ENCODE measurements at places on chromosomes 3 and 15.

DNA sequence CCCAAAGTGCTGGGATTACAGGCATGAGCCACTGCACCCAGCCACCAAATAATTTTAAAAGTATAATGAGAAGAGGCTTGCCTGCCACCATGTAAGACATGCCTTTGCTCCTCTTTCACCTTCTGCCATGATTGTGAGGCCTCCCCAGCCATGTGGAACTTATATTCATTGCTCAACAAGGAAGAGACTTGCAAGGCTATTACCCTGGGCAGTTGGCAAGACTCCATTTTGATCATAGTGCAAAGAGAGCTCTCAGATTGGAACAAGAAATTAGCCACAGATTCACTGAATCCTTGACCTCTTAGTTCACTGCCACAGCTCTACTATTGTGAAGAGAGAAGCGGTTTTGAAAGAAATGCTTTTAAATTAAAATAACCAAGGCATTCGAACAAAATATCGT lies 6.1 kb downstream of the SCAP start:
- DNase-seq, result no peak

DNA sequence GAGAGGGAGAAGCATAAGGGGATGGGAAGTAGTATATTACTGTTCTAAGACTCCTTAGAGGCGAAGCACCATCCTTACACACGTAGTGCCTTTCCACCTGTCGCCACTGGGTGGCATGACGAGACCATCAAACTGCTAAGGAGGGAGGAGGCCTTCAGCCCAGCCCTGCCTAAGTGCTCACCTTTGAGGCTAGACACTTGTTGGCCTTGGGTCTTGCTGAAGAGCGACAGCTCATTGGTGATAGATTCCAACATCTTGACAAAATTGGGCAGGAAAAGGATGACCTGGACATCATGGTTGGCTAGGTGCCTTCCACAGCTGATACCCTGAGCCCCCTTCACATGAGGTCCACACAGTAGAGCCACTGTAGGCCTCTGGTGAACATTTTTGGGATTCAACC lies 19.6 kb downstream of the CLK3 start:
- DNase-seq, result peak; percentile 70

- DNase-seq, result no peak
Observed at GRCh38 chr3:178585454-178585853, 49.2 kb downstream of the KCNMB2 start.

GRCh38 chr3:170502297-170502696 lies 83.6 kb downstream of the SLC7A14 start:
- no peak for DNase-seq

DNA sequence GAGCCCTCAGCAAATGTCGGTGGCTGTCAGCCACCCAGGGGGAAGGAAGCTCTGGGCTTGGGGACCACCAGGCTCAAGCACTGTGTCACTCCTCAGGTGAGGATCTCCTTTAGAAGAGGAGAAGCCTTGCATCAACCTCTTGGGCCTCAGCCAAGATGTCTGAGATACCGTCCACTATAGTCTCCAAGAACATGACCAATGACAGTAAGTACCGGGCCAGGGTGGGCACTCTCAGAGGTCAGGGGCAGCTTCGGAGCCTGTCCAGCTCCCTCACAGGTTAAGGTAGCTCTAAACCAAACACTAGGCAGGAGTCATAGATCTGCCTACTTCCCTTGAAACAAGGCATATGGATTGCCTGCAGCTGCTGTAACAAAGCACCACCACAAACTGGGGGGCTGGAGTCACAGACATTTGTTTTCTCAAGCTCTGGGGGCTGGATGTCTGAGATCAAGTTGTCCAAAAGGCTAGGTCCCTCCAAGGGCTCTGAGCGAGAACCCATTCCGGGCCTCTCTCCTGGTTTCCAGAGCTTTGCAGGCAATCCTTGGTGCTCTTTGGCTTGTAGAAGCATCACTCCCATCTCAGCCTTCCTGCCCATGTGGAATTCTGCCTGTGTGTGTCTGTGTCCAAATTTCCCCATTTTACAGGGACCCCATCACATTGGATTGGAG lies 1.3 kb downstream of the CFAP100 start:
- DNase-seq, result no peak

- no peak for DNase-seq
Observed at GRCh38 chr3:9862391-9863057, 17.5 kb downstream of the CIDEC start.

DNA sequence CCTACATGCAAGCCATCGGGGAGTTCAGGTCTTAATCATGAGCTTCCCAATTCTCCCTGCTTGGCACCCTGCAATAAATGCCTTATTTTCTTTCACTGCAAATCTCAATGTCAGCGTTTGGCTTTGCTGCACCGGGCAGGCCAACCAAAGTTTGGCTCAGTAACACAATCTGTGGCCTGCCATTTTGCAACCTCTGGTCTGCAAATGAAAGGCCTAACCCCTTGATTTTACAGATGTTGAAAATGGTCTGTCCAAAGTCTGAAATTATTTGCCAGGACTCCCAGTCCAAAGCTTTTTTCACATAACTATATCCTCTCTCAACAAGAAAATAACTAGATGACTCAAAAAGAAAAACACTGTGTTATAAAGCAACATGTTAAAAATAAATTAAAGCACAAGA lies 34.0 kb upstream of the LEKR1 start:
- DNase-seq, result no peak

DNA sequence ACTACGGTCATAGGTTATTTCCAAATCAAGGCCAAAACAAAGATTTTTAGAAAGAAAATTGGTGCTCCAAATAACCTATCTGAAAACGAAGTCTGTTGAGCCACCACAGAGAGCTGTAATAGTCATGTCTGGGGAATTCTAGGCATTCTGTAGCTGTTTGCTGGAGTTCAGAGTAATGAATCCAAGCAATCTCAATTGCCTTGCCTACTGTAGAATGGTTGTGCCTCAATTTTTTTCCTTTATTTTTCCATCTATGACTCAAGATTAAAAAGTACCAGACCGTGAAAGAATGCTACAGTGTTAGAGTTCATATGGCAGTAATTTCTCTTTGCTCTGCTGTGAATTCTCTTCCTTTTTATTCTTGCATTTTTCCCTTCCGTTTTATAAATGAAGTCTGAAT lies 1007.2 kb upstream of the ALCAM start:
- no peak for DNase-seq
